ENCODE measurements at places on chromosomes 5 and 9.
A peak's percentile ranks its signal among the peaks of the same experiment; 100 is the strongest.

GRCh38 chr5:28807195-28807729 is 1768.9 kb upstream of the CDH9 start:
- DNase-seq: no peak

DNA sequence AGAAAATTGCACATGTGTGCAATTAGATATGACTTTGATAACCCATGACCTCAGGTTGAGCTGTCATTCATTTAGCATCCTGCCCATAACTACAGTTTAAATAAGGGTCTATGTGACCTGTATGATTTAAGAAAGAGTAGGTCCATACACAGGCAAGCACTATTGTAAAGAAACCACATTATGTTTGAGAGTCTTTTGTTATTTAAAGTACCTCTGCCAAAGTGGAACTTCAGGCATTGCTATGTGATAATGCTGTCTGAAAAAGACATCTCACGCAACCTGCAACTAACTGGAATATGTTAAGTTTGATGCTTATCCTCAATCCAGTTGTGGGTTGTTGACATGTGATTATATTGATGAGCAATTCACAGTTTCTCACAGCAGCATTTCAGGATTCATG is 317.0 kb downstream of the TMEM161B start:
- DNase-seq: no peak

- DNase-seq: no peak
These were observed 54.7 kb downstream of the VCAN start for GRCh38 chr5:83526289-83526688.

- DNase-seq: no peak
These were observed 62.7 kb upstream of the TMEM252 start for GRCh38 chr9:68603371-68603770.

DNA sequence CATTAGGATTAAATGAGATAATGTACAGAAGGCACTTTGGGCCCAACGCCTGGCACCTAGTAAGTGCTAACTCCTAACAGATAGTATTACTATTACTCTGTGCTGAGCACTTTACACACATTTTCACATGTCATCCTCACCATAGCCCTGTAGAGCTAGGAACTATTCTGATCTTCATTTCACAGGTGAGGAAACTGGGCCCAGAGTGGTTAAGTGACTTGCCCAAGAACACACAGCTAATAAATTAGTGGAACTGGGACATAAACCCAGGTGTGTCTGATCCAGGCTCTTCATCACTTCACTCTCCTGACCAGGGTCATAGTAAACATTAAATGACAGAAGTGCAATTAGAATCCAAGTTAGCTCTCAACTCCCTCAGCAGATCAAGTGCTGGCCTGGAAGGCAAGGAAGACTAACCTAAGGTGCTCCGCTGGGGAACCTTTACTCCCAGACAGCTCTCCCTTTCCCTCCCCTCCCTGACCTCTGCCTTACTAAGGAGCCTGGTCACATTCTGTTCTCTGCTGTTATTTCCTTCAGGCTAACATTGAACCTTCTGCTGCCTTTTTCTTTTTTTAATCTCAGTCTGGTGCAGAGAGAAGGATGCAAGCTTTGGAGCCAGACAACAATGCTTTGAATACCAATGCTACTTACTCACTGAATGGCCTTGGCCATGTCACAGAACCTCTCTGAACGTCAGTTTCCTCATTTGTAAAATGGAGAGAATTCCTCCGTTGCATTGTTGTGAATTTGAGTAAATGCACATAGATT is 4.1 kb upstream of the ADRA1B start:
- peak; percentile 47 for DNase-seq

- no peak for DNase-seq
These were observed 3.9 kb upstream of the LMX1B start for GRCh38 chr9:126609711-126610388.

DNA sequence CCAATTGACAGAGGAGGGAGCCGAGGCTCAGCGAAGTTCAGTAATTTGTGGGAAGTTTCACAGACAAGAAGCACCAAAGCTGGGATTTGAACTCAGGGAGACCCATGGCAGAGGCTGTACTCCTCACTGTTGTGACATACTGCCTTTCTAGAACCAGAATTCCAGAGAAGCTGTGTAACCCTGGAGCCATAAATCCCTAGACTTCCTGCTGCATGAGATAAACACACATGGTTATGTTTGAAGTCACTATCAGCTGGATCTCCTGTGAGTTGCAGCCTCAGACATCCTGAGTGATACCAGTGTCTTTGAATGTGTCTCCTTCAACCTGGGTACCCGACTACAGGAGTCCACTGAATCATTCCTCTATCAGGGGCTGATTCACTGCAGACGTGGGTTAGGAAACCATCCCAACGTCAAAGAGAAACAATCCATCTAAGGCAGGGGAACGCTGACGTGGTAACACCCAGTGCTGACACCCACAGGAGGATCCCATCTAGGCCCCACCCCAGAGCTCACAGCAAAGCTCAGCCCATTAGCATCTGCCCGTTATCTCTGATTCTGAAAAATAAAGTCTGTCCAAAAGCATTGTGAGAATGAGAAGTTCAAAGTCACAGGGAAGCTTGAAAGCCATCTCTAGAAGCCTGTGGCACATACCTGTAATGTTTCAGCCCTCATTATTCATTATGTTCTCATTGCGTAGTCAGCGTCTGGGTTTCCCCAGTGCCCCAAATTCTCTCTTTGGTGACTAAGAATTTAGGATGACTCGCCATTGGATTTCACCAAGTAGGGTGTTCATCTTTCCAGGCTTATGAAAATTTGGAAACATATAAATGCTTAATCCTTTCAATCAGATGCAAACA is 36.3 kb upstream of the BASP1 start:
- peak; percentile 96 for DNase-seq

DNA sequence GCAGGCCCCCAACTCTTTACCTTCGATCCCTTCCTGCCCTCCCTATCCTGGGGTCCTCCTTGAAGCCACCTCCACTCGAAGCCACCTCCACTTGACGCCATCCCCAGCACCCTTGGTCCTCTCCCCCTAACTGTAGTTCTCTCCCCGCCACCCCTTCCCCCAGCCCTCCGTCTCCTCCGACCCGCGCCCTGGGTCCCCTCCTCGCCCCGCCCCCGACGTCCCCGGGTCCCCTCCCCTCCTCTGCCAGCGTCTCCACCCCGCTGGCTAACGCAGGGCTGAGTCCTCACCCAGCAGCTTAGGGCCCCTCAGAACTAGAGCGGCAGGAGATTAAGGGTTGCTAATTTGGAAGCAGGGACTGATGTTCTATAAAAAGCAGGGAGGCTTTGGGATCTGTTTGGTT is 30.6 kb upstream of the ANKRD33B start:
- no peak for DNase-seq

- DNase-seq: no peak
These were observed 396.4 kb downstream of the TMEM232 start for GRCh38 chr5:110329955-110330525.

GRCh38 chr9:121491111-121491510 is 8.5 kb downstream of the GGTA1 start:
- DNase-seq: no peak

GRCh38 chr5:81842795-81843398 is 92.0 kb upstream of the SSBP2 start:
- no peak for DNase-seq
